Fibroblast of skin of scalp (primary cell): ENCODE measurements at places on chromosomes 4 and X.
A peak's percentile ranks its signal among the peaks of the same experiment; 100 is the strongest.

DNA sequence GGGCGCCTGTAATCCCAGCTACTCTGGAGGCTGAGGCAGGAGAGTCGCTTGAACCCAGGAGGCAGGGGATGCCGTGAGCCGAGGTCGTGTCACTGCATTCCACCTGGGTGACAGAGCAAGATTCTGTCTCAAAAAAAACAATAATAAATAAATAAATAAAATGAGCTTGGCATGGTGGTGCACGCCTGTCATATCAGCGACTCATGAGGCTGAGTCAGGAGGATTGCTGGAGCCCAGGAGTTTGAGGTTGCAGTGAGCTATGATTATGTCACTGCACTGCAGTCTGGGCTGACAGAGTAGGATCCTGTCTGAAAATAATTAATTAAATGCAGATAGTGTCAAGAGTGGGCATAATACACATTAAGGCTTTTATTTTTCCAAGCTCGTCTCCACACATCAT, 77.5 kb downstream of the DHRSX start:
- DNase-seq, result peak; percentile 13

DNA sequence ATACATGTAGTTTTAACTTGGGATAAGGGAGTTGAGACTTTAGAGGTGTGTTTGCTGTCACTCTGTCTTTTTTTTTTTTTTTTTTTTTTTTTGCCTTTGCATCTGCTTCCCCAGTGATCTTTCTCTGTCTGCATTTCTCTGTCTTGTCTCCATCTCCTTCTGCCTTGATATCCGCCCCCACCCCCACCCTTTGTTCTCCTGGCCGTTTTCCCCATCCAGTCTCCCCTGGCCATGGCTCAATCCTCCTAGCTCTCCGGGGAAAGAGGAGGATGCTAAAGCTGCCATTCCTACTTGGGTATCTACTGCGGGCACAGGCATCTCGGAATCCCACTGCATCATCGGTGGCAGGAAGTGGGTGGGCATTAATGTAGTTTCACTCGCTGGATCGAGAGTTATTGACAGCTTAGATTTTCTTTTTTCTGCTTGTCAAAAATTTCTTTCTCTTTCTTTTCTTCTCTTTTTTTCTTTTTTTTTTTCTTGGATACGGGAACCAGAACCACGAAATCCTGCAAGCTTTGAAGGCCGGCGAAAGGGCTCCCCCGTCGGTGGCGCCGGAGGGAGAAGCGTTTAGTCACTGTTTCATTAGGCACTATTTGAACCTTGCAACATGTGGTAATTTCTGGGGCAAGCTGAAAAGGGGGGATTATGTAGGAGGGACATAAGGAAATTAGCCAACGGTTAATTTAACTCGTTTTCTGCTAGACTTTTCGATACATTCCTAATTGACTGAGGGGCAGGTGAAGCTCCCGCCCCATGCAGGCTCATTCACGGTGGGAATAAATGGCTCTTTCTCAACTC, 8.2 kb downstream of the GSX2 start:
- no peak for DNase-seq

- peak; percentile 69 for DNase-seq
These were observed 68.7 kb downstream of the NSD2 start for GRCh38 chr4:1939664-1940509.

DNA sequence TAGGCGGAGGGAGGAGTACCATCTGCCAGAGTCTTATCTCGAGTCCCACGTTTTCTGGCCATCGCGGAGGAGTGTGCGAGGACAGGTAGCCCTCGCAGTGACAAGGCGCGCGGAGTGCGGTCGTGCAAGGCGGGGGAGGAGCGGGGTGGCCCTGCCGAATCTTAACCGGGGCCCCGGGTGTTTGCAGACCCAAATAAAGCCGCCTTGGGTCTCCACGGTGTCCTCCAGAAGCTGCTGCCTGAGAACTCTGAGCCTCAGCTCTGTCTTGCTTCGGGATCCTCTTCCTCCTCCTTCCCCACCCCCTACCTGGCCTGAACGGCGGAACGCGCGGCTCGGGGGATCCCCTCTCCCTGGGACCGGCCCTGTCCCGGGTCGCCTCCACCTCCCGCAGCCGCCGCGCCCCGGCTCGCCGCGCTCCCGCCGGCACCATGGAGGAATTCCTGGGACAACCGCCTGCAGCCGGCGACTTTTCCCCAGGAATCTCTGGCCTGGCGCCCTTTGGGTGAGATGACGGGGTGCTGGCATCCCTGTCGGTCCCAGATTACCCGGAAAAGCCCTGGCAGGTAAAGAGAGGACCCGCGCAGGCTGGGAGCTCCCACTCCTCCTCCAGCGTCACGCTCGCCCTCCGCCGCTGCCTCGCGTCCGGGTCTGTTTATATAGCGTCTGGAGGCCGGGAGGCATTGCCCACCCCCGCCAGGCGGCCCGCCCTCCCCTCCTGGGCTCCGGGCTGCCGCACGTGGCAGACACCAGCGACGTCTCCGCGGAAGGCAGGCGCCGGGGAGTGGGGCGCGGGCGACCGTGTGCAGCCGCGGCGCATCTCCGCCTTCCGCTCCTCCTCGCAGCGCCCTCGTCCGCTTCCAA, at the start of gene GALNTL6:
Gene GALNTL6 (plus strand): TSS at position 740 of the 861 bp plus-strand sequence.
- DNase-seq, result peak; percentile 29

- no peak for DNase-seq
These were observed 228.1 kb upstream of the ANXA3 start for GRCh38 chr4:78323439-78323838.
